ENCODE measurements at places on chromosomes 12 and 14.

GRCh38 chr12:90991952-90992465 is 12.8 kb downstream of the EPYC start:
- DNase-seq = no peak

DNA sequence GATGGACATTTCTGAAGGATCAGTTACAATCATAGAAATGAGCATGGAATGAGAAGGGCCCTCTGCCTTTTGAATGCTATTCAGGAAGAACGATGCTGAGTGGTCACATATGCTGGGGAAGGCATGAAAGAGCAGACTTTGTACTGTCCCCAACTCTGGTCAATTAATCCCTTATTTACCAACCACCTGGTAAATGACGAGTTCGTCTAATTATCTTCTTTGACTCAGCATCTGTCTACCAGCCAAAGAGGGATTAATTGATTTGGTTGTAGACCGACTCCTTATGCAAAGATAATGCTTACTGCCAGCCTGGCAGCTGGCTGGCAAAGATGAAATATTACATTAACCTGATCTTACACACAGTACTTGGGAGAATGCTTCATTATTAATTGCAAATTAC is 152.2 kb downstream of the CHST11 start:
- no peak for DNase-seq

DNA sequence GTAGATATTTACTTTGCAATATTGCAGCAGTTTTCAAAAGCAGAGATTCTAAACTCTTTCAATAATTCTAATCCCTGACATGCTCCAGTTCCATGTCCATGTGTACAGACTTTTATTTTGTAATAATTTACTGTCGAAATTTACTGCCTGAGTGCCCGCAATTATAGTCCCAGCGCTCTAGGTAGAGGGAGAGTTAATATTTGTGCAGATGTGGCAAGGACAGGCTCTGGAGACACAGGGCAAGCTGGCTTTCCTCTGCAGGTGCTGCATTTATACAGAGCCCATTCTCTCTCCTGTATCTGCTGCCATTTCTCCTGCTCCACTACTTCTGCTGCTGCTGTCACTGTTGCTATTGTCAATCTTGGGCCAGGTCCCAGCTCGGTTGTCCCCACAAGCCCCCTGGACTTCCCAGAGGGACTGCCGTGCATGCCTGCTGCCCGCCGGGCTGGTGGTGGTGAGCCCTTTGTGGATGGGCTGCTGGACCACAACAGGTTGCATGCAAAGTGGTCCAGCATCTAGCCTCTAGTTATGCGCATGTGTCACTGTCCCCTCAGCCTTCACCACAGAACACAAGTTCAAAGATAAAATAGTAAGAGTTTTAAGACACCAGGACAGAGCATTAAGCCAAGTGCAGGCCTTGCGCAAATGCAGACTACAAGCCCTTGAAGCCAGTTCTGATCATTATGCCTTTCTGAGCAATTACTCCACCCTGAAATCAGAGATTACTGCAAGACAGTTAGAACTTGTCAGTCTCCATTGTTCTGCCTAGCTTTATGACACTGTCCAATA is 40.8 kb upstream of the CSRP2 start:
- DNase-seq = no peak

DNA sequence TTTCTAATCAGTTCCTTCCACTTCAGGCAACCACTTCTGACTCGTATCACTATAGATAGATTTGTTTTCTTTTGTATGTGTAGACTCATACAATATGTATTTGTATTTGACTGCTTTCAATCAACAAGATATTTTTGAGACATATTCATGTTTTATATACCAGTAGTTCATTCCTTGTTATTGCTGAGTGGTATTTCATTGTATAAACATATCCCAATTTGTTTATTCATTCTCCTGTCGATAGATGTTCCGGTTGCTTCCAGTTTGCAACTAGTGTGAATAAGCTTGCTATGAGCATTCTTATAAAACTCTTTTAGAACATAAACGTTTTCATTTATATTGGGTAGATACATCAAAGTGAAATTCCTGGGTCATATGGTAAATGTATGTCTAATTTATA is 119.2 kb downstream of the FIGNL2 start:
- no peak for DNase-seq

DNA sequence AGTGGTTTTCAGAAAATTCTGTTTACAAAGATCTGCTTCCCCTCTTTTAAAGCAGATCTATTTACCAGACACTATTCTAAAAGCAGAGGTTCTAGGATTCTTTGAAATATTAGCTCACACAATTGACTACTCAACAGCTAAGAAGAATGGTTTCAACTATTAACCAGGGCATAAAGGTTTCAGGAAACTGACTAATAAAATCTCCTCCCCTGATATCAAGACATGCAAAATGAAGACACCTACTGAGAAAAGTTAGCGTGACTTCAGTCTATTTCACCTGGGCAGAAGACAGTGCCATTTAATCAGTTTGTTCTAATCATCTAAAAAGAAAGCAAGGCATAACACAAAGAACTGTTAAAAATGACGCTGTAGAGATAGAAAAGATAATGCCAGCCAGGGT is 22.2 kb downstream of the DAD1 start:
- DNase-seq = no peak

DNA sequence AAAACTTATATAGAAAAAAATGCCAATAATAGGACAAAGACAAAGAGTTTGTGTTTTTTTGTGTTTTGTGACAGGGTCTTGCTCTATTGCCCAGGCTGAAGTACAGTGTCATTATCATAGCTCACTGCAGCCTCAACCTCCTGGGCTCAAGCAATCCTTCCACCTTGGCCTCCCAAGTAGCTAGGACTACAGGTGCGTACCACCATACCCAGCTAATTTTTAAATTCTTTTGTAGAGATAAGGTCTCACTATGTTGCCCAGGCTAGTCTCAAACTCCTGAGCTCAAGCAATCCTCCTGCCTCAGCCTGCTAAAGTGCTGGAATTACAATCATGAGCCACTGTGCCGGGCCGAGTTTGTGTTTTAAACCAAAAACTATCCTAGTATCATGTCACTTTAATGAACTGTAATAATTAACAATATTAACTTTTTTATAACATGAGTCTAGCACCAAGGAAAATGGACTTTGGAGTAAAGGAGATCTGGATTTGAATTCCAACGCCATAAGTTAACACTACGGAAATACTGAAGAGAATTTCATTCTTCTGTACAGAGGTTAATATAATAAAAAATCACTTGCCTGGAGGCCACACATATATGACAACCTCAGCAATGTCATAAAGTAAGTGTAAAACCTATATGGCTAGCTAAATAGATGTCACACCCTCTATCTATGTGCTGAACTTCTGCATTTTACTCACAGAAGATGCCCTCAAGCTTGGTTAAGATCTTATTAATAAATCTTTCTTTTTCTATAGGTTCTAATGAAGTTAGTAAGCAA is 53.2 kb downstream of the EPS8 start:
- no peak for DNase-seq

GRCh38 chr12:91406920-91407341 is 224.3 kb upstream of the DCN start:
- DNase-seq = peak; percentile 9
